Muscle of arm (tissue), 14 donors: ENCODE measurements at places on chromosomes 13 and 19. TPM values are rescaled to one million over a fixed set of nuclear protein-coding genes. Genes with fewer than 3 reads are reported as not detected.

Gene CD177
- 0.42 TPM for polyA plus RNA-seq

Gene IER2
- not detected for polyA plus RNA-seq

Gene TEX29
- polyA plus RNA-seq: 0.68 TPM

Gene SLITRK6
- polyA plus RNA-seq: not detected

Gene KCTD4
- 0.12 TPM for polyA plus RNA-seq
